Midbrain (tissue), 1 donor: ENCODE measurements at places on chromosomes 2 and 18.

DNA sequence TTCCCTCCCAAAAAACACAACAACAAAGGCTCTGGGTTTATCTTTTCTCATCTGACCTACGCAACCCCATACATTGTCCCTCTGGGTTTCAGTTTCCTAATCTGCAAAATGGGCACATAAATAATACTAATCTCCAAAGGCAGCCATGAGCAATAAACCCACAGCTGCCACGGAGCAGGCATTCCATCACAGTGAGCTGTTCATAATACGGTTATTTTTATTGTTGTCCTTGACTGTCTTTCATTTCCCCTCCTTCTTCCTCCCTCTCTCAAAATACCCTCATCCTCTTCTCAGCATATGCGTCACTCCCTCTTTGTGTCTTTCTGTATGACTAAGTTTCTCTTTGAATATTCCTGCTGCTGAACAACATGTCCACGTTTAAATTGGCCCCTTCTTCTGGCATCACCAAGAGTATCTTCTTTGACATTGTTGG, 129.8 kb upstream of the CAB39 start:
- DNase-seq: no peak

DNA sequence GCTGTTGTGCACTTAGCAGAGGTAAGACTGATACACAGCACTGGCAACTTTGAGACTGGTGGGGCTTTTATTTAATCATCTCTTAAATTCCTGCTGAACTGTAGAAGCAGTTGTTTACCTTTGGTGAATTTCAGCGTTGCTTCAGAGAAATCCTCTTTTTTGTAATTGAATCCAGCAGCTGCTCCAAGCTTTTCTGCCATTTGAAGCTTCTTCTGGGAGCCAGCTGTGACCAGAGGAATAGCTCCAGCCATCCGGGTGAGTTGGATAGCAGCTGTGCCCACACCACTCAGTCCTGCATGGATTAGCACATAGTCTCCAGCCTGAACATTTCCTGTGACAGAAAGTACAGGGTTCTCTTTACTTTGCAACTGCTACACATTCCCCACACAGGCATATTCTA, 3.9 kb downstream of the TP53I3 start:
- no peak for DNase-seq

- DNase-seq: no peak
These were observed 116.0 kb downstream of the COPS8 start for GRCh38 chr2:237201461-237202287.

DNA sequence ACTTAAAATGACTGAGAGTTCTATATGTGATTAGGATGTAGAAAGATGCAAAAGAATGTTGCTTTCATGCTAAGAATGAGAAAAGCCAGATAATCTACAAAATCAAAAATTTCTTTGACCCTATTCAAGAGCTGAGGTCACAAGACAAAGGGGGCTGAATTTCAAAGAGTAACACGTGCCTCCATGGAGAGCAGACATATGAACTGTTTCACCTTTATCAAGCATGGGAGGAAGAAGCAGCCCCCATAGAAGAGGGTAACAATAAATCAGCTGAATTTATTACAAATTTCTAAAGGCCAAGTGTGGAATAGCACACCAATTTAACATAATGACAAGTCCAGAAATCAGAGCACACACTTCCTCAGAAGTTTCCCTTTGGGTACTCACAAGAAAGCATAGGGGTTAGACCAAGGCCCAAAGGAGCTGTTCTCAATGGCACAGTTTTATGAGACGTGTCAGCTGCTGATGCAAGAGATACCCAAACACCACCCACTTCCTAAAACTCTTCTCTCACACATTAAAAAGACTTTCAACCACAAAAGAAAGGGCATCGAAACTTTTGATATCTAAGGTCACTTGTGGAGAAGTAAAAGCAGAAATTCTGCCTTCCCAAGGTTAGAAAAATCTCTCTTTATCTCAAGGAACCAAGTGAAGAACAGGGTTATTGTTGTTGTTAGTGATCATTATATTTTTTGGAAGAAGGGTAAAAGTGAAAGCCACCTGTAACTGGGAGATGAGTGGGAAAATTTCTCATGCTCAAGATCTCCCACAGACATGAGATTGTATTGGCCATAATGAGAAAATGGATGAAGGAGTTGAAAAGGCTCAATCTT, 950.1 kb downstream of the TRIB2 start:
- DNase-seq: no peak

GRCh38 chr2:47254464-47254863, 99.4 kb upstream of the STPG4 start:
- DNase-seq: no peak

DNA sequence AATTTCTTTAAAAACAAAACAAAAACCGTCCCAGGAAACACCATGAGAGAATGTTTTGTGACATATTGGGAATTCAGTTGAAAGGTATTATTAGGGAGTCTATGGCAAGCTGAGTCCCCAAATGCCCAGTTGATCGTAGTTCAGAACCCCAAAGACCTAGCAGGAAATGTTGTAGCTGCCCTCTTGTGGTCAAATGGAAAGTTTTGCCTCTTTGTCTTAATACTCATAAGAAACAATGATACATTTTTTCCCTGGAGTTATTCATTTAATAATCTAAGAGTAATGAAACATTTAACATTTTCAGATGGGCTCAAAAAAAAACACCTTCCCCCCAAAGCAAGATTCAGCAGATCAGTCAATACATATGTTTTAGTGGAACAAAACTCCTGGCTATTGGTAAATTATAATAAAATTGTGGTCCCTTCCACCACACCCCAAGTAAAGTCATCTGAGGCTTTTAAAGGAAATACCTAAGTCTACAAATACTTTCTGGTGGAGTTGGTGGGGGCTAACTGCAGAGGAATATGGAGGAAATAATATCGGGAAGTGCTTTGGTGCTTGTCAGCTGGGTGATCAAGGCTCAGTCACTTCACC, 37.8 kb upstream of the EFEMP1 start:
- peak; percentile 73 for DNase-seq

GRCh38 chr2:195413944-195414343, 243.1 kb upstream of the SLC39A10 start:
- DNase-seq: no peak

GRCh38 chr18:13261661-13262357, 43.2 kb downstream of the LDLRAD4 start:
- DNase-seq: no peak

DNA sequence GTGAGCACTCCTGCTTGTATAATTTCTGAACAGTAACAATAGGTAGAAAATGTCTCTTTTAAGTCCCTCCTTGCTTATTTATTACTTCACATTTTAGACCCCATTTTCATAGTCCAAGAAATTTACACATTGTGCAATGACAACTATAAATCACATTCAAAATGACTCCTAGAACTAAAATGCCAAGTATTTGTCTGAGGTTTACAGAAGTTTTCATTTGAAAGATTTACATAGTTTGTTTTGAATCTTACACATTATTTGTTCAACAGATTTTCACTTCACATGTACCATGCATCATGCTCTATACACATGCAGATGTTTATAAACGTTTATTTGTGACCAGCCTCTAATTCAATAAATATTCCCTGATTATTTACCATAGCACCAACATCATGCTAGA, 15.7 kb upstream of the TRIB2 start:
- DNase-seq: no peak

DNA sequence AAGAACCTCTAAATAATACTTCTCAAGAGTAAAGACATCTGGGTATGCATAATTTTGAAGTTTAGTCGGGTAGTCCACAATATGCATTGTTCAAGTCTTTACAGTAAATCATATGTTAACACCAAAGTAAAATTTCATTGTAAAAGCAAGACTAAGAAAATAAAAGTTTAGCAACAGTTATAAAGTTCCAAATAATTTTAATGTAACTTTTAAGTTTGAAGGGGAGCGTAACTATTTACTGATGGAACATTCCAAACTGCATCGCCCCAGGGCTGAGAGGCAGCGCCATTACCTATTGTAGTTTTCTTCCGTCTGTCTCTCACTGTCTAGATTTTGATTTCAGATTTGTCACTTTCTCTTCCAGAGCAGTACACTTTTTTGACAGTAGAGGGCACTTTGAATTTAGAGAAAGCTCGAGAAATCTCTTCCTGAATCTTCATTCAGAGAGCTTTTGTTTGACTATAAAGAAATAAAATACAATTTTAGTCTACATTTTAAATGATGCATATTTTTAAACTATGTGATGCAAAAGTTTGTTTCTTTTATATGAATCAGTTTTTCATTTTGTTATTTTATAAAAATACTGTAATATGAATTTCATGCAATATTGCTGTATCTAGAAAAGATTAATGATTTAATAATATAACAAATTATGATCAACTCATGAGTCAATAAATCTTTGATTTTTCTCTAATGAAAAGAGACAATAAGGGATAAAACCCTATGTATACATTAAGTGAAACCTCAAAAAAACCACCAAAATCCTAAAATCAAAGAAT, 389.8 kb downstream of the FIGN start:
- peak; percentile 79 for DNase-seq

DNA sequence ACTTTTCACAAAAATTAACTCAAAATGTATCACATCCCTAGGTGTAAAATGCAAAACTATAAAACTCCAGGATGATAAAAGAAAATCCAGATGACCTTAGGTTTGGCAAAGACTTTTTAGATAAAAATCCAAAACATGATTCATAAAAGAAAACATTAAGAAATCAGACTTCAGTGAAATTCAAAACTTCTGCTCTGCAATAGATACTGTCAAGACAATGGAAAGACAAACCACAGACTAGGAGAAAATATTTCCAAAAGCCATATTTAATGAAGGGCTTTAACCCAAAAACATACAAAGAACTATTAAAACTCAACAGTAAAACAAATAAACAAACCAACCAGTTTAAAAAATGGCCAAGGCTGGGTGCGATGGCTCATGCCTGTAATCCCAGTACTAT, 173.6 kb upstream of the SPOPL start:
- no peak for DNase-seq

- no peak for DNase-seq
These were observed 90.1 kb downstream of the TWIST2 start for GRCh38 chr2:238938003-238938400.

- peak; percentile 15 for DNase-seq
These were observed 19.4 kb downstream of the THAP4 start for GRCh38 chr2:241617431-241618154.
